ENCODE measurements at places on chromosomes 12 and 14. TPM values are rescaled to one million over a fixed set of nuclear protein-coding genes. Genes with fewer than 3 reads are reported as not detected.

GRCh38 chr14:55138091-55138490 lies 9.0 kb downstream of the LGALS3 start:
- no peak for DNase-seq

- no peak for DNase-seq
Observed at GRCh38 chr14:89427426-89428172, 10.6 kb upstream of the FOXN3 start.

GRCh38 chr12:4118017-4118510 lies 155.5 kb upstream of the CCND2 start:
- DNase-seq = no peak

- DNase-seq = no peak
Observed at GRCh38 chr14:29321646-29322045, 555.1 kb downstream of the FOXG1 start.

The SERPINA5 gene
- total RNA-seq = not detected

The RBM19 gene
- total RNA-seq = 23.8 TPM

The FANCM gene
- total RNA-seq = 1.3 TPM

DNA sequence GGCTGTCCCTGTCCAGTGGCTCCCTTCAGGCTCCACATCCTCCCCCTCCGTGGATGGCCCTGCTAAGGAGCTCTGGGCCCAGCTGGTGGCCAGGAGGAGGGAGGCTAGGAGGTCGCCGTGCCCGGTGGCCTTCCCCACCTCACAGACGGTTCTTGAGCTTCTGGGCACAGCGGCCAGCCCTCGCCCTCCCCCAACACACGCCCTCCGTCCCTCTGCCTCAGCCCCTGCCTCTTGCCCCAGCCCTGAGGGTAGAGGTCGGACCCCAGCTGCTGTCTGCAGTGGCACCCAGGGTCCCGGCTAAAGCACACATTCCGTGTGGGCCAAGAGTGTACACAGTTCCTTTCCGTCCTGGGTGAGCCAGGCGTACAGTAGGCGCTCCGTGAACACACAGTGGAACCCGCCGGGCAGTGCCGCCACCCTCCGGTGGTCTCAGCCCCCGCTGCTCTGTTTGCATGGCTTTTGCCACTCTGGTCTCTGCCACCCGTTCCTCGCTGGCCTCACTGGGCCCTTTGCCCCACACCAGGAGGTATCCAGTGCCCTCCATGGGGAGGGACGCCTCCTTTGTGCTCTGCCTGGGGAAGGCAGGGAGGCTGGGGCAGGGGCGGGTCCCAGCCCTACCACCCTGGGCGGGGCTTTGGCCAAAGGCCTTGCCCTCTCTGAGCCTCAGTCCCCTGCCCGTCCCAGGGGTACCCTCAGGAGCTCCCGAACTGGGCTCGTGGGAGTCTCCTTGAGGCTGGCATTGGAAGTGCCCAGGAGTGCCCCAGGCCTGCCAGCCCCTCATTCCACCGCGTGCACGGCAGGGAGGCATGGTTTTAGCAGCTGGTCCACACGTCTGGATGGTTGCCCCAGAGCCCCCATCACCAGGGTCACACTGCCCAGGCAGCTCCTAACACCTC lies 13.0 kb downstream of the TRMT61A start:
- DNase-seq = no peak

GRCh38 chr12:113186033-113186365 lies 478 bp downstream of the RITA1 start:
- no peak for DNase-seq

- DNase-seq = no peak
Observed at GRCh38 chr12:1369938-1370500, 224.4 kb downstream of the FBXL14 start.

DNA sequence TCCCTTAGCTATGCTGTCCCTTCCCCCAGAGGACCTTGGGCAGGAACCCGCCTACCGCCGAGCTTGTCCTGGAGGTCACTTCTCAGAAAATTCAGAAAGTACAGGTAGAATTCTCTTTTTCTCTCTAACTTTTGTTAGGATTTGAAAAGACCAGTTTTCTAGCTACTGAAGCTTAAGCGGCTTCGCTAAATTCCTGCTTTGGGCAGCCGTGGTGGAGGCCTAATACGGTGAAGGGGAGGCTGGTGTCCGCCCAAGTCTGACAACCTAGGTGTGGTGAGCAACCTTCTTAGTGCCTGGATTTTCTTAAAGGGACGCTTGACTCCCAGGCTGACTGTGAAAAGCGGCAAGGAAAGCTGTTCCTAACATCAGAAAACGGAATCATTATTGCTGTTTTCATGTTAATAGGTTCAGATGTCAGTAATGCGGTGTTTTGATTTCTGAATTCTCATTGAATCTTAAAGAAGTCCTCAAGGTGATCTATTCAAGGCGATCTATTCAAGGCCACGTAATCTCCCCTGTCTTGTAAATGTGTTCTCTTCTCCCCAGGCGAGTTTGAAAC lies 835 bp downstream of the FGD4 start:
- peak; percentile 50 for DNase-seq

GRCh38 chr14:30235485-30235884 lies 307.8 kb upstream of the PRKD1 start:
- no peak for DNase-seq

DNA sequence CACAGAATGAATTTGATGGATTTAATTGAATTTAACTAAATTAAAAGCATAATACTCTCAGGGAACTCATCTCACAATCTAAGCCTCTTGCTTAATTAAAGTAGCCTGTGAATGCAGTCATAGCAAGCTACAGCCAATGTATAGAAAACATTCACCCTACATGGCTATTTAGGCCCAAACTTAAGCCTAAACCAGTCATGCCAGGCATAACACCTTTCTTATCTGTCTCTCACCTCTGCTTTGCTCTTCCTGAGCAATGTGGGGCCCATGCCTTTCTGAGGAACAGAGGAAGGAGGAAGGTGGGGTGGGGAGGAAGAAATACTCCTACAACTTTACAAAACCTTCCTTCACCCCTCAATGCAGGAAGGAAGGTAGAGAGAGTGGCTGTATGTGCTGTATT lies 29.1 kb downstream of the IFNG-AS1 start:
- DNase-seq = no peak

DNA sequence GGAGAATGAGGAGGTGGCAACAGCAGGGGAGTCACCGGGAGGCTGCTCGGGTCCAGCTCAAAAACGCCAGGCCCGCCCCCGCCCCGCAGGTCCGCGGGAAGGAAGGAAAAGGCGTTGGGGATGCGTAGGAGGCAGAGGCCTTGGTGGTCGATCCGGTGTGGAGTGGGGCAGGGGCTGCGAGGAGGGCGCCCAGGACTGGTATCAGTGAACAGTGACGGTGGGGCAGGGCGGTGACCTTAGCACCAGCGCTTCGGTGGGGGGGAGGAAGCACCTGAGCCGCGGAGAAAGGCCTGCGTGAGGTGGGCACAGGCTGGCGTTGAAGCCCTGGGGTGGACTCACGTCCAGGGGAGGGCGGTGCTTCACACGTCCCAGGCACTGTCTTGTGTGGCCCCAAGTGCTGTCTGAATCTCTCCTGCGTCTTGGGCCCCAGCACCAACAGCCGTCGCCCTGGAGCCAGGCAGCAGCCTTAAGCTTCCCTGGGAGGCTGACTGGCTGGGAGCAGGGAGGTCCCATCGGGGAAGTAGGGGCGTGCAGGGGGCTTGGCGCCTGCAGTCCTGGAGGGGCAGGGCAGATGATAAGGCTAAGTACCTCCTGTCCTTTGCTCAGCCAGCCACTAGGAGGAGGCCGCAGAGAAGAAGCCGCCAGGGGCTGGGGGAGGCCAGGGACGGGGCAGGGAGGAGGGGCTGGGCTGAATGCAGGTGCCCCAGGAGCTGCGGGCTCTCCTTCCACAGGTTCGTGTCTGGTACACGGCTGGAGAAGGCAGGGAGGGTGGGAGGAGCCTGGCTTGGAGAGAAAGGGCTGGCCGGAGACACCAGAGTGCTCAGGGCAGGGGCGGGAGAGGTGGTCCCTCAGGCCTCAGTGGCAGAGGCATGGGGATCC lies 26.5 kb downstream of the ZBTB42 start:
- peak; percentile 32 for DNase-seq

The NTF3 gene
- not detected for total RNA-seq

The RHOJ gene
- total RNA-seq = not detected

DNA sequence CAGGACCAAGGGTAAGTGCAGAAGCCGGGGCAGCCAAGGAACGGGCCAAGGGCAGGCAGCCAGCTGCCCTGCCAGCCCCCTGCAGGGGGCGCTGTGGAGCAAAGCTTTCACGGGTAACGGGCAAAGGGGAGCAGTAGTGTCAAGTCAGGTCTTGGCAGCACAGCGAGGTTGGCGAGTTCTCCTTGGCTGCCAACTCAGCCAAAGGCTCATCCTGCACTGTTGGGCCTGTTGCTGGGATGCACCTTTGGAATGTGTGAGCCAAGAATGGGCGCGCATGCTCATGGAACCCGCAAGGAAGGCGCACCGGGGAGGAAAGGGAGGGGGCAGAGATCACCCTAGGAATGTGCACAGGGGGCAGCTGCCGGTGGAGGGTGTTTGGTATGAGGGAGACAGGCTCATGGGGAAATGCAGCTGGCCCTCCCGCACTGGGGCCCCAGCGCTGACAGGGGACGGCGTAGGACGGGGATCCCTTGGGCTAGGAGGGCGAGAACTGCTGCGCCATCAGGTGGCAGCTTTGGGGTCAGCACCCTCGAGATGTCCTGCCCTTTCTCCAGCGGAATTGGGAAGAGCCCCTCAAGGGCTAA lies 138.0 kb downstream of the ASCL4 start:
- peak; percentile 35 for DNase-seq

- peak; percentile 72 for DNase-seq
Observed at GRCh38 chr14:67413806-67414769, 2.1 kb upstream of the PLEK2 start.

Data from Caki2 (cell line).